Stimulated activated CD4-positive, alpha-beta T cell treated with anti-CD3 and anti-CD28 coated beads, Interleukin-12 subunit alpha, Interleukin-12 subunit beta, amount 100 ng/mL, for 24 hours (primary cell): ENCODE measurements at places on chromosomes 6 and 20.

GRCh38 chr6:35298625-35299140 lies 1.1 kb downstream of the DEF6 start:
- DNase-seq: no peak

DNA sequence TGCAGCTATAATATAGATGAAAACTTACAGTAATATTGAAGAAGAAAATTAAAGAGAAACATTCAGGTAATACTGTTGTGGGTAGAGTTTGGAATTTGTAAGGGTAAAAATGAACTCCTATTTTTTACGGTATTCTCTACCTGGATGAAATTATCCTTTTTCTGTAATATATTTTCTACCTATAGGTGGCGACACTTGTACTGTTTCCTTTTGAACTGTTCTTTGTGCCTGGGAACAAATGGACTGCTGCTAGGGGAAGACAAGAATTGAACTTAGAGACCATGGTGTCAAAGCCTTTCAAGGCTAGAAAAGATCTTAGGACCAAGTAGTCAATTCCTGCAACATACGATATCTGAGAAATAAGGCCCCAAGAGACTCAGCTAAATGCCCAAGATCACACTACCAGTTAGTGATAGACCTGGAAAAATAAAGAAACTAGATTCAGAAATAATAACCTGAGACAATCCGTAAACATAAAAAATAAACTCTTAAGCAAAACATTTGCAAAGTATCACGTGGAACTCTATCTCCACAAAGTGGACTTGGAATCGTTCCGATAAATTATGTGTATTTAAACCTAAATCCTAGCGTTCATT lies 383.8 kb downstream of the TFAP2A start:
- DNase-seq: no peak

- no peak for DNase-seq
These were observed 256.5 kb downstream of the SLC35F1 start for GRCh38 chr6:118163542-118163941.

- no peak for DNase-seq
These were observed at the start of gene SLC12A5 for GRCh38 chr20:46028772-46029371. SLC12A5 (plus strand) TSS chr20:46029215; CDS start chr20:46029345, 130 bp downstream.

- DNase-seq: no peak
These were observed at the start of gene VGLL2 for GRCh38 chr6:117265410-117266256. VGLL2 (plus strand) TSS chr6:117265558; CDS start chr6:117265764, 206 bp downstream.

DNA sequence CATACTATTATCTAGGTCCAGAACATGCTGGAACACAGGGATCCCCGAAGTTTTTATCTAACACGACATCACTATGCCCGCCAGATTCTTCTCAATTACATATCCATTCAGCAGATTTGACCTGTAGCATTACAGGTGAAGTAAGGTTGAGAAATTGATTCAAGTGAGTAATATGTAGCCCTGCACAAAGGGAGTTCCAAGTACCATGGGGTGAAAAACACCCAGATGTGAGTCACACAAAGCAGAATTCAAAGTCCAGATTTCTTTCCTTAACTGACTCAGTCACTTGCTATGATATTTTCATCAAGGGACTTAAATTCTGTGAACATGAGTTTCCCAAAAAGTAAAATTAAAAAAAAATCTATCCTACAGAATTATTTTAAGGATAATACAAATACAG lies 655.4 kb upstream of the PTCHD4 start:
- DNase-seq: no peak

GRCh38 chr6:150183105-150183504 lies 40.3 kb downstream of the PPP1R14C start:
- no peak for DNase-seq

- DNase-seq: no peak
These were observed 231.9 kb downstream of the CD83 start for GRCh38 chr6:14349507-14349906.

- peak; percentile 1 for DNase-seq
These were observed 101.4 kb downstream of the ADGB start for GRCh38 chr6:146700078-146700686.

DNA sequence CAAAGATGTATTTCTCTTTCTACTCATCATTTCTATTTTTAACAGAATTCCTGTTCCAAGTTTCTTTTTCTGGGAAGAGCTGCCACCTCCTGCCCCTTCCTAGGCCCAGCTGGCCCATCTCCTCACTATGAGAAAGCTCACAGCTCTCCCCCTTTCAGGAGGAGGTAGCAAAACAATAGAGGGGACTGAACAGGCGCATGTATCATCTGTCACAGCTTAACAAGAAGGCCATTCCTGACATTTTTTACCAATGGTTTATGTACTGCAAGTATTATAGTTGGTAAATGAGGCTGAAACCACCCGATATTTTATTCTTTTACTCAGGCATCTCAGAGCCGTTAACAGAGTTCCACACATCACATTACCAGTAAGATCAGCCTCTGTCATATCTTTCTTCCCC lies 103.7 kb upstream of the MTHFD1L start:
- no peak for DNase-seq

DNA sequence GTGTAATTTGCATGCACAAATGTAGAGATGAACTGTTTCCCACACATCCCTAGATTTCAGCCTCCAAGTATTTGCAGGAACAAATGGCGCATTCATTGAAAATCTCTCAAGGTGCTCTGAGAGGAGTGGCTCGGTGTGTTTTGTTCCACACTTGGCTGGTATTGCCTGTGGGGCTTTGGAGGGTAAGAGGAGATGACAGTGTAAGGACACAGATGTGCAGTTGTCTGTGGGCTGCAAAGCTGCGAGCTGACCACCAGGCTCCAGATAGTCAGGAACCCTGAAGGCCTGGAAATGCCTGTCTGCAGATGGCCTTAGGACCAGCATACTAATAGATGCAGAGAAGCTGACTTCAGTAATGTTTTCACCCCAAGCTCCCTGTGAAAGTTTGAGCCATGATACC lies 57.7 kb upstream of the PBOV1 start:
- no peak for DNase-seq

DNA sequence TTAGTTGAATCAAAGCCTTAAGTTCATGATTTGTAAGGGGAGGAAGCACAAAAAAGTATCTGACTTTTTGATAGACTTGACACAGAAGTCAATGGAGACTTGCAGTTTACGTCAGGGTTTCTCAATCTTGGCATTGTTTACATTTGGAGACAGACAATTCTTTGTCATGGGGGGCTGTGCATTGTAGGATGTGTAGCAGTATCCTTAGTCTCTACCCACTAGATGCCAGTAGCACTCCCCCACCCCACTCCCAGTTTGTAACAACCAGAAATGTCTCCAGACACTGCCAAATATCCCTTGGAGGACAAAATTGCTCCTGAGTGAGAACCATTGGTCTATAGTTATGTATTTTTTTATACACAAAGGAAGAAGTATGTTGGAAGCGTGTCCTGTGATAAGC lies 434.1 kb downstream of the RFPL4B start:
- no peak for DNase-seq
